ENCODE measurements at places on chromosomes 12 and 14.

GRCh38 chr12:118541934-118542333 is 165.6 kb downstream of the SUDS3 start:
- no peak for DNase-seq

DNA sequence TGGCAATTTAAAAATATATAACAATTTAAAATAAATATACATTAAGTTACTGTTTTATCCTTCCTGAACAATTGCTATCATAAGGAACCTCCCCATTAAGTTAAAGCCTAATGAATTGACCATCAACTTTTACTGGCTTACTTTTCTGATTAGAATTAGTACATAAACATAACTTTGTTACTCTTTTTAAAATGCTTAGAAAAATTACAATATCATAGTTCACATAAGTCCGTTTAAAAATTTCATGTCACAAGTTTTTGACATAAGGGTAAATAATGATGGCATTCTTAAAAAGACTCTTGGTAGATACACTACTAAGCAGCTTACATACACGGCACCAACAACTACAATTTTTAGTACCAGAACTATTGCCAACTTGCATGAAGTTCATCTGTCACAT is 1308.6 kb downstream of the FSCB start:
- DNase-seq: no peak

DNA sequence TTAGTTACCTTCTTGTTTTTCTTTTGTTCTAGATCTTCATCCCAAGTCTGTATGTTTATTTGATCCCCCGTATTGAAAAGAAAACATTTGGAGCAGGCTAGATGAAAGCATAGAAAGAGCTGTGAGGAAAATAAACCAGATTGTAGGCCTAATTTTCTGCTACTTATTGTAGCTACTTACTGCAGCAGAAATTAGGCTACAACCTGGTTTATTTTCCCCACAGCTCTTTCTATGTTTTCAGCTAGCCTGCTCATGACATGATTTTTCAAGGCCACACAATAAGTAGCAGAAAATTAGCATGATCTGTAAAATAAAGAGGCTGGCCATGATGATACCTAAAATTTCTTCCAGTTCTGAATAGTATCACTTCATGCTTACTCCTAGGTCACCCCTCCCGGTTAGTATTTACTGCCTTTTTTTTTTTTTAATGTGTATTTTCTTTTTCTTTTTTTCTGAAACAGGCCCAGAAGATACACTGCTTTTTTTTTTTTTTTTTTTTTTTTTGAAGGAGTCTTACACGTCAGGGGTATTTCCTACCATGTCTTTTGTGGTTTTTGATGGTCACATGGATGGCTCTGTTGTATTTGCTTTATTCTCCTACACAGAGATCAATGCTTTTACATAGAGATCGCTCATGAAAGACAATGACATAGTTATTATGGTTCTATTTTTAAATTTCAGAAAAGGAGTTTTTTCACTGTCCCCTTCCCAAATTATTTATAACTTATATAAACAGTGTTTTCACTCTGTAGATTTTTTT is 32.3 kb downstream of the BHLHE41 start:
- no peak for DNase-seq

GRCh38 chr12:6644903-6645302 is 2.3 kb downstream of the ACRBP start:
- DNase-seq: no peak

- DNase-seq: no peak
These were observed 332.5 kb downstream of the CCER1 start for GRCh38 chr12:90622431-90622830.

GRCh38 chr12:132449565-132450417 is 40.2 kb upstream of the FBRSL1 start:
- no peak for DNase-seq

DNA sequence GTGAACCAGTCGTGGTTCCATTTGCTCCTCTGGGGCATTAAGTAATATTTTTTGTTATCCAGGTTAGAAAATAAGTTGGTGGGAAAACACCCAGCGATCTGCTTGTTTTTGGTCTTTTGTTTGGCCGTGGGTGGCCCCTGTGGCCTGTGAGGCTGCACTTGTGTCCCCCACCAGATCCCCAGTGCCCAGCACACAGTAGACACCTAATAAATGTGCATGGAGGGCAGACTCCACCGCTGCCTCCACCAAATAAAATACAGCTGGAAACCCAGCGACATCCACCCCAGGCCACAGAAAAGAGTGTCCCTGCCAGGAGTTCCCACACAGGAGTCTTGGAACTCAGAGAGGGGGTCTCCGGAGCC is 8.3 kb upstream of the PPP1R13B start:
- DNase-seq: no peak

GRCh38 chr14:103495854-103496253 is 26.8 kb downstream of the CKB start:
- DNase-seq: no peak

GRCh38 chr12:107145397-107145796 is 52.0 kb upstream of the CRY1 start:
- no peak for DNase-seq

DNA sequence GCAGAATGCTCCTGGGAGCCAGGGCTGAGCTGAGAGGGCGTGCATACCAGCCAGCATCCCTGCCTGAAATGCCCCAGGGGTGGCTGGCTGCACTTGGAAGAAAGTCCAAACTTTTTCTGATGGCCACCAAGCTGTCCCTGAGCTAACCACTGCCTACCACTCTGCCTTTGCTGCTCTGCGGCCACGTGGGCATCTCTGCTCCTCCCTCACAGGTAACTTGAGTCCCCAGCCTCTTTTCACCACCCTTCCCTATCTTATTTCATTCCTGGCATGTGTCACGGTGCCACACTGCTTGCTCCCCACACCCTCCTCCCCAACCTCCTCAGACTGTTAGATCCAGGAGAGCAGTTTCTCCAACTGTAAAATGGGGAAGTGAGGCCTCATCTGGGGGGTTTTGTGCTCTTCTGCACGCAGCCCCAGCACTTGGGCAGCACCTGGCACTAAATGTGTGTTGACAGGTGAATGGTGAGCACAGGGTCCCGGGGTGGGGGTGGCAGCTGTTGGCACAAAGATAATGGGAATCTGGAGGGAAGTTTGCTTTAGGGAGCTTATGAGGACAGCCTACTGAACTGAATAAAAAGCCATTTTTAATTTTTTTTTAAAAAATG is 113.0 kb downstream of the GLT1D1 start:
- DNase-seq: peak; percentile 89

DNA sequence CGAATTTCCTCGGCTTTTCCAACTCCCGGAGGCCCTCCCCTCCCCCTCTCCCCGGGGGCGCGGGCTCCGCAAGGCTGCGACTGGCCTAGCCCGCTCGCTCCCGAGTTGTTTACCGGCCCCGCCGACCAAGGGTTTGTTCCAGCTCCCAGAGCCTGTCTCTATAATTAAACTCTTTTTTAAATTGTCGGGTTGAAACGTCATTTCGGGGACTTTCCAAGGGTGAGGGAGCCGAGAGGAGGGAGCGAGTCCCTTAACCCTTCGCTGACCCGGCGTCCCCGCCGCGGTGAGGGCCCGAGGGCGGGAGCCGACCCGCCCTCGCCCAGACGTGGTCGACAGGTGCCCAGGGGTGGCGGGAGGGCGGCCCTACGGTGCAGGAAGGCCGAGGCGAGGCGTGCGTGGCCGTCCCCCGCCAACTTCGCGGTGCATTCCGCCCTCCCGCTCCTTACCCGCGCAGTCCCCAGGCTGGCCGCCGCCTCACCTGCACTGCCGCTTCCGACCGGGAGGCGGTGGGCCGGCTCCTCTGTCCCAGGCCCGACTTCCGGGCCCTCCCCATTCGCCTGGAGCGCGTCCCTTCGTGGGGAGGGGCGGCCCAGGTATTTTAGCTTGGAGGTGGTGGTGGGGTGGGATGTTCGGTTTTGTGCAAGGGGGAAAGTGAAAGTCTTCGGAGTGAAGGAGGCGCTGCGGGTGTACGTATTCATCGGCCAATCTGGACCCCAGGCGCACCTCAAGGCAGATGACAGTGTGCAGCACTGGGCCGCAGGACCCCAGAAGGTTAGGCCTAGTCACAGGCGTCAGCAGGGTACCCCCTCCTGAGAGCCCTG is 2.9 kb upstream of the ZFP36L1 start:
- no peak for DNase-seq

DNA sequence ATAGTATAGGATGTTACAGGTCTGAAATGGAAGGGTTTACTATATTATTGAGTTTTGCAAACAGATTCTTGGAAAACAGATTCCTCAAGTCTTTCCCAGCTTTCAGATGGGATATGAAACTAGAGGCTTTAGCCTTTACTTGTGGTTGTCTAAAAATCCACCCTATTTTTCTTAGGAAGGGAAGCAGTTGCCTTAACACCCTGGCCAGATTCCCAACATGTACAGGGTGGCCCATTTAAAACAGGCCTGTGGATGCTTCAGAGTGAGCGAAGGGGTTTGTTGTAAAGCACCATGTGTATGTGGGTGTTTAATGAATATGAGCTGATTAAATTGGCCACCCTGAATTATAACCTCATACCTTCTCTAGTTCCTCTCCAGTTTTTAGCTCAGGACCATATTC is 415.9 kb downstream of the ZFP36L1 start:
- DNase-seq: no peak

- DNase-seq: no peak
These were observed 278.3 kb downstream of the DPF3 start for GRCh38 chr14:72615451-72616121.

DNA sequence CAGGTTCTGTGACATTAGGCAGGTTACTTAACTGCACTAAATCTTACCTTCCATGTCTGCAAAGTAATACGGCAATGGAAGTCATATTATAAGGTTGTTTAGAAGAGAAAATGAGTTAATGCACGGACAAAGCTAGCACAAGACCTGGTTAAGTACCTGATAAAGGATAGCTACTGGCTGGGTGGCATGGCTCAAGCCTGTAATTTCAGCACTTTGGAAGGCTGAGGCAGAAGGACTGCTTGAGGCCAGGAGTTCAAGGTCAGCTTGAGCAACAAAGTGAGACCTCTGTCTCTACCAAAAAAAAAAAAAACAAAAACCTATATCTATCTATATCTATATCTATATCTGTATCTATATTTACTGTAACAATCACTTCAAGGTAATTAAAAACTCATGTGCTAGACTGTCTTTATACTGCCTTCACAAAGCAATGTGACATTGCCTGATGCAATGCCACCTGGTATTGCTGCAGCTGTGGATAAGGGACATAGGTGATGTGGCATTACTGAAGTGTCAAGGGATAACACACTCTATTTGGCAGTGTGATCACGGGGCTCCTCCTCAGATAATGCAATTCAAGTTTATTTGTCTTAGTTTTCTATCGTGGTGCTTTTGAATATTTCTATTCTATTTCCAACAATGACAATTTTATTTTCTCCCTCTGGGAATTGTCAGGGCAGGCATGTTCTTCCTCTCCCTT is 107.1 kb downstream of the PAX9 start:
- peak; percentile 23 for DNase-seq

DNA sequence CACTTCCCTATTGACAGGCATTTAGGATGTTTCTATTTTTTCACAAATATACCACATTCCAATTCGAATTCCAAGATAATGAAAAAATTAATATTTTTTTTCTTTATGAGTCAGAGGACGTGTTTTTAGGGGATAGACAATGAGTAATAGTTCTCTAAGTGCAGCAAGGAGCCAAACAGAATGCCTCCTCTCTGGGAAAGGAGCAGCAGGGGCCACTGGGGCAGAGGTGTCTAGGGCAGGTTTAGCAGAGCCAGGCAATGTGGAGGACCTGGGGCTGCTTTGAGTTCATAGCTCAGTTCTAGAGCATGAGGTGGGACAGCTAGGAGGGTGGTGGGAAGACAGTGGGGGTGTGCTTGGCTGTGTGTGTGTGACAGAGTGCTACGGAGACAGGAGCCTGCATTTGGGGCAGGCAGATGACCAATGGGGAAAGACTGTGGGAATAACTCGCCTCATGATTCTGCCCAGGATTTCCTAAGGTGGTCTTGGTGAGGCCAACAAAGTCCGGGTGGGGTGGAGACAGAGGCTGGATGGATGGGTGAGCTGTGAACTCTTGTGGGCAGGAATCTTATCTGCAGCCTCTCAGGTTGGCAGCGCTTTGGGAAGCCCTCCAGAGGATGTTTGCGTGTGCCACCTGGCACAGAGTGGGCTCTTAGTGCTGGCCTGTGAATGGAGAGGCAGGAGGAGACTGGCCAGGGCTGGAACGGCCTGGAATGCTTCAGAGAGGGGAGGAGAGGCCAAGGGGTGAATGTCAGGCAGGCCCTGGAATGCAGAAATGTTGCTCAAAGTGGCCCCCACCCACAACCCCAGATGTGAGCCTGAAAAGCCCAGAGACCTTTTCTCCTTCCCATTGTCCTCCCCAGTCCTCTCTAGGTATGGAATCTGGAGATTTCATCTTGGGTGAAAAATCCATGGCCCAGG is 2.4 kb upstream of the KRT7 start:
- peak; percentile 60 for DNase-seq

GRCh38 chr14:81485372-81485771 is 48.3 kb downstream of the SEL1L start:
- no peak for DNase-seq

DNA sequence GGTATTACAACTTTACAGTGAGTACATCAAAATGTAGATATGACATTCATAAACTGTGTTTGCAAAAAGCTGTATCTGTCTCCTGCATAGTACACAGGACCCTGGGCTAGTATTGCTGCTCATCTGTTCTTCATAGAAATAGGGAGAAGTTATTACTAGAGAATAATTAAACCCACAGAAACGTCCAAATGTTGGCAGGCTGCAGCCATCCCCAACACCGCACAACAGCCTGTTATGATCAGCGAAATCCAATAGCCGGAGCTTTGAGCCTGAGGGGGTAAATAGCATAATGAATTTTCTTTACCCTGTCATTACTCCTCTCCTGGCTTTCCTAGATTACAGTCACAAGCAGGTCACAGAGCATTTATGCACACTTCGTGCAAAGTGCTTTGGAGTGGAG is 178.0 kb downstream of the DACT1 start:
- DNase-seq: no peak

DNA sequence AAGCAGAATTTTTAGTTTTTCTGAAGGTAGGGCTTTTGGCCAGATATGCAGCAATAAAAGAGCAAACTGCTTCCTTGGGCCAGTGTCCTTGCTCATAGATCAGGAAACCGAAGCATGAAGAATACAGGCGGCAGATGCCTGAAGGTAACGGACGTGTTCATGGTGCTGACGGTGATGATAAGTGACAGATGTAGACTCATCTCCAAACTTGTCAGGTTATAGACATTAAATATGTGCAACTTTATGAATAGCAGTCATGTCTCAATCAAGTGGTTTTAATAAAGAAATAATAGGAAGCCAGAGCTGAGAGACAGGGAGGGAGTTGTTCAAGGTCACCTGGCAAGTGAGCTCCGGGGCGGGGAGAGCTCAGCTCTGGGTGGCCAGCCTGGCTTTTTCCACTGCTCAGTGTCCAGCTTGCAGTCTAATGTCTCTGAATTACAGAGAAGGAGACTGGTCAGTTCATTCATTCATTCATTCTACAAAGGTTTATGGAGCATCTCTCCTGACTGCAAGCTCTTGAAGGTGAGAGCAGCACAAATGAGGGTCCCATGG is 1.0 kb downstream of the SERPINA5 start:
- DNase-seq: no peak

GRCh38 chr14:69547701-69548348 is 26.8 kb downstream of the CCDC177 start:
- DNase-seq: no peak

All from NCI-H2029 treated with DMSO at 0.1 percent for 48 hours (cell line).